Retina (tissue), 1 donor: ENCODE measurements at places on chromosomes 13 and 19.

- DNase-seq = no peak
Observed at GRCh38 chr13:42981853-42982252, 10.2 kb downstream of the EPSTI1 start.

DNA sequence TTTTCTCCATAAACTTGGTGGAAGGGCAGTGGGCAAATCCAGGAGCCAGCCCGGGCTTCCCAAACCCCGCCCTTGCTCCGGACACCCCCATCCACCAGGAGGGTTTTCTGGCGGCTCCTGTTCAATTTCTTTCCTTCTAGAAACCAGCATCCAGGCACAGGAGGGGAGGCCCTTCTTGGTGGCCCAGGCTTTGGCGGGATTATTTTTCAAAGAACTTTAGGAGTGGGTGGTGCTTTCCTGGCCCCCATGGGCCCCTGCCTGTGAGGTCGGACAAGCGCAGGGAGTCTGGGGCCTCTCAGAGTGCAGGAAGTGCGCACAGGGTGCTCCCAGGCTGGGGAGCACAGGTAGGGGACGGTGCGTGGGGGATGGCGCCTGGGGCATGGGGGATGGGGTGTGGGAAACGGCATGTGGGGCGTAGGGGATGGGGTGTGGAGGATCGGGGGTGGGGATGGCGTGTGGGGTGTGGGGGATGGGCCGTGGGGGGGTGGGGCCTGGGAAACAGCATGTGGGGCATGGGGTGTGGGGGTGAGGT, 396 bp downstream of the F7 start:
- DNase-seq = no peak

- DNase-seq = no peak
Observed at GRCh38 chr13:113083402-113084061, 22.1 kb upstream of the F7 start.

- no peak for DNase-seq
Observed at GRCh38 chr13:108985166-108985565, 355.8 kb downstream of the MYO16 start.

- DNase-seq = no peak
Observed at GRCh38 chr13:75959861-75960481, 323.8 kb downstream of the LMO7 start.

DNA sequence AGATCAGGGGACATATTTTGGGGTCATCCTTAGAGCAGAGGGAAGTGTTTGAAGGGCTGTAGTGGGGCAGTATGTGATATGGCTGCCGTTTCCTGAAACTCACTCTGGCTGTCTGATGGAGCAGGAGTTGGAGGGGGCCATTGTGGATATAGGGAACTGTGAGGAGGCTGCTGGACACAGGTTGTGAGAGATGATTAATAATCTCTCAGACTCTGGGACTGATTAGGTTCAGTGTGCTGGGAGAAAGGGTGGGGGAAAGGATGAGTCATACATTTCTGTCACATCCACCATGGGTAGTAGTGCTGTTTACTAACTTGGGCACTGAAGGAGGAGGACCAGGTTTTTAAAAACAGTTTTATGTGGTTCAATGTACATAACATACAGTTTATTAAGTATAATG, 4.8 kb downstream of the B3GLCT start:
- no peak for DNase-seq

DNA sequence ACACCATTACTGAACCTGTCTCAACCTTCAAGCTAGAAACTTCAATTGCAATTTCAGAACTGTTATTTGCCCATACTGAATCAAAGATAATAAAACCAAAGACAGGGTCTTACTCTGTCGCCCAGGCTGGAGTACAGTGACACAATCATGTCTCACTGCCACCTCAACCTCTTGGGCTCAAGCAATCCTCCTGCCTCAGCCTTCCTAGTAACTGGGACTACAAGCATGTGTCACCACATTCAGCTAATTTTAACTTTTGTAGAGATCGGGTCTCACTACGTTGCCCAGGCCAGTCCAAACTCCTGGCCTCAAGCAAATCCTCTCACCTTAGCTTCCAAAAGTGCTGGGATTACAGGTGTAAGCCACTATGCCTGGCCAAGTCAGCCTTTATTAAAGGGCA, 143.4 kb downstream of the DIAPH3 start:
- no peak for DNase-seq

GRCh38 chr19:52535771-52536447, 8.4 kb downstream of the ZNF808 start:
- DNase-seq = peak; percentile 78

GRCh38 chr19:31338069-31338776, 11.0 kb downstream of the TSHZ3 start:
- peak; percentile 81 for DNase-seq

GRCh38 chr19:31154021-31154420, 195.2 kb downstream of the TSHZ3 start:
- no peak for DNase-seq

DNA sequence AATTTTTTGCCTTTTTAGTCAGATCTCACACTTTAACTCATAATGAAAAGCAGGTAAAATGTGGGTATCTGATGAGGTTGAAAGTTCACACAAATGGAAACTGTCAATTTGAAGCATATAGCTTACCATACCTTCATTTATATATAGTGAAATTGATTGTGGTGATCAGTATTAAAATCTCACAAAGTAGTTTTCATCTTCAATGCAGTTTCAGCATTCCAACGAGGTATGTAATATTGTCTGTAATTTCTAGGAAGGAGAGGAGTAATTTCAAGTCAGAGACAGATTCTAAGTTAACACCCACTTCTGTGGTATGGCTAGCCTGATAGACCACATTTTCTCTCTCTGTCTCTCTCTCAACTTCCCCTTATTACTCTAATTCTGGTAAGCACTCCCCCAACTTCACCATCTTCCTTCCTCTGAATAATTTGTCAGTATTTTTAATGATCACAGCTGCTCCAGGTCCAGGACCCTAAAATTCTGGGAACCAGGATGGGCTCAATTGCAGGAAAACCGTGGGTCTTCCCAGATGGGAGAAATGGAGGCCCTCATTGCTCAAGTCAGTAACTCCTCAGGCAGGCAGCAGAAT, 455.7 kb downstream of the FGF9 start:
- DNase-seq = no peak

- no peak for DNase-seq
Observed at GRCh38 chr13:73664851-73665250, 469.4 kb downstream of the KLF12 start.

DNA sequence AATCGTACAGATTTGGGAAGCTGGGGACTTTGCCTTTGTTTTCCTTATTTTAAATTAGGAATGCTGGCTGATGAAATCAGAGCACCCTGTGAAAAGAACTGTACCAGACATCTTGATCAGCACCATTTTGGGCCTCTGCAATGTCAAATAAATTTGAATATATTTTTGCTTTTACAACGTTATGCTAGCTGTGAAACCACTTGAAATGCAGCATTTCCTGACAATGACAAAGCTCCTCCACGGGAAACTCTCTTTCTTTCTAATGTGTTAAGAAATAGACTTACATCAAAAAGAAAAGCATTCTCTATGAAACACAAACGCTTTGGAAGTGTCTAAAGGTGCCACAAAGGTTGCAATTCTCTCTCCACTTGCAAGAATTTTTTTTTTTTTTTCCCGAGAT, 47.1 kb upstream of the MAP3K10 start:
- no peak for DNase-seq

DNA sequence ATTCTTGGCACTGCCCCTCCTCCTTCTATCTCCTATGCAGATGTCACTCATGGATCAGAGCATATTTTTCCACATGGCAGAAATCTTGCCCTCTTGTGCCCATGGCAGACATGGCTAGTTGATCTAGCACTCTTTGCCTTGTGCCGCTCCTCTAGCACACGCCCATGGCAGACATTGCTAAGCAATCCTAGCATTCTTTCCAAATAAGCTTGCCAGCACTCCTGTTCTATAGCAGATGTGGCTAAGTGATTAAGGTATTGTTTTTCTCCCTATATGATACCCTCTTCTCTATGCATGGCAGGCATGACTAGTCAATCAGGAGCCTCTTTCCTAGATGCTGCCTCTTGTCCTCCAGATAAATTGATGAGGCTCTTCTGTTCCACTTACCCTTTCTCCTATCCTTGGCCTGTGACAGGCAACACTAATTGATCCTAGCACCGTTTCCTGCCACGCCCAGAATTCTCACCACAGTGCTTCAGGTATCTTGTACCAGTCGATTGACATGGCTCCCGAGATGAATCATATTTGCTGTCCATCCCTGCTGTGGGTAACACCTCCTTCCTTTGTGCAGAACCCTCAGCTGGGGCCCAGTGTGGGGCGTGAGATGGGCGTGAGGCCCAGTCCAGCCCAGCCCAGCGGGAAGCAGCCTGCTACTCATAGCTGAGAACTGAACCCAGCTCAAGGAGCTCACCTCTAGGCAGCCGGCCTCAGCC, 26.9 kb downstream of the TMED1 start:
- DNase-seq = no peak

GRCh38 chr13:51845574-51846318, 769 bp upstream of the TMEM272 start:
- DNase-seq = no peak

- no peak for DNase-seq
Observed at GRCh38 chr19:44955505-44956439, 592 bp downstream of the CLPTM1 start.

GRCh38 chr13:95391785-95392184, 90.5 kb upstream of the ABCC4 start:
- no peak for DNase-seq

GRCh38 chr19:51480590-51480989, 2.3 kb downstream of the CEACAM18 start:
- peak; percentile 34 for DNase-seq

- DNase-seq = no peak
Observed at GRCh38 chr13:38970380-38971051, 20.1 kb downstream of the STOML3 start.

DNA sequence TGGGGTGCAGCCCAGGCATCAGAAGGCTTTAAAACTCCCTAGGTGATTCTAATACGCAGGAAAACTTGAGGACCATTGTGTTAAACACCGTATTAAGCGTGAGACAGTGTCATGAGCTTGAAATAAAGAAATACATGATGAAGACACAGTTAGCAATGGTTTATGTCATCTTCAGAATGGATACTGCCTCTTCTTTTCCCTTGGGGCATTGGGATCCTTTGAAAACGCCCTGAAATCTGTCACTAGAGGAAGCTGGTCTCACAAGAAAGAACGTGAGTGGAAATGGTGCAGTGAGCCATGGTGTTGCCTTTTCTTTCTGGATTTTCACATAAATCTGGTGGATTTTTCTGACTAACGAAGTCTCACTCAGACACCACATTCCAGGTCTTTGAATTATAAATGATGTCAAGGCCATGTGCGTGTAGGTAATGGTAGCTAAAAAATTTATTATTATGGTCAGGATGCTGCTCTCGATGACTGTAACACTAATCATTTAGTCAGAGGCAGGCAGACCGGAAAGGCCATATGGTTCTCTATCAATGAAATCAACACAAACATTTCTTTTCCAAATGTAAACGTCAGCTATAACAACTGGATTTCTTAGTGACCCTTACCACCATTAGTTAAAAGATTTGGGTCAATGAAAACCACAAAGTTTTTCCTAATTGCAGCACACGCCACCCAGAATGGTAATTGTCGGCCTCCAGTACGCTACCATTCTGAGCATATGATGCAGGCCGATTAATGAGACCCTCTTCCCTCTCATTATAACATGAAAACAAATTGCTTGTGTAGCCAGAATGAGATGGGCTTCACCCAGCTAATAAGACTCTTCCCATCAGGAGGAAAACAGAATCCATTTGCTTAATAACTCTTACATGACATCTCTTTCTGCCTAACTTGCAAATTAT, 105.6 kb downstream of the SLC7A1 start:
- peak; percentile 58 for DNase-seq

- no peak for DNase-seq
Observed at GRCh38 chr13:51729866-51730553, 74.0 kb downstream of the DHRS12 start.

DNA sequence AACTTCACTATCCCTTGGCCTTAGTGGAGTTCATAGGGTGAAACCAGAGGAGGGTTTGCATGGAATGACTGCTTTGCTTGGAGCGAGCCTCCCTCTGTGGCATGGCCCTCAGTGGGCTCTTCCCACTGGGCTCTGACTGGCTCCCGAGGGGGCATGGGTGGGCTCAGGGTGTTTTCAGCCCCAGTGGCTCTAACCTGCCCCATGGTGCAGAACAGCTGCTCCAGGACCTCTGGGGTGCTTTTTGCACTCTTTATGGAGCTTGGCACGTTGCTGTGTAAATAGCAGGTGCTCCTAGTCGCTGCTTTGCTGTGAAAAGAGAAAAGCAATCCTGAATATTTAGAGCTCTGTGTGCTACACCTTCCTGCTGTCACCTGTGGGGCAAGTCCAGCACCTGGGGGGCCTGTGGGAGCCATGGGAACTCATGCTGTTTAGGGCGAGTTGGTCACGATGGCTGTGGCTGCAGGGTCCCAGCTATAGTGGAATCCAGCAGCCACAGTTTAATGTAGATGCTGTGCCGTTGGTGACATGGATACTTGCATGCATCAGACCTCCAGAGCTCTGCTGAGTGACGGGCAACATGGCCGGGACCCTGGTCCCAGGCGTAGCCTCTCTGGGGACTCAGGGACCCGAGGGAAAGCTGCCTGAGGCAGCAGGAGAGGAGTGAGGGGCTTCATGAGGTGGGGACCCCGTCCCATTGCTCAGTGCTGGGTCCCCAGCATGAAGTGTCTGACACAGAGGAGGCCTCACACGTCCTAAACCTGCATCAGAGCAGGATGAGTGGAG, 14.3 kb upstream of the MCF2L start:
- no peak for DNase-seq

DNA sequence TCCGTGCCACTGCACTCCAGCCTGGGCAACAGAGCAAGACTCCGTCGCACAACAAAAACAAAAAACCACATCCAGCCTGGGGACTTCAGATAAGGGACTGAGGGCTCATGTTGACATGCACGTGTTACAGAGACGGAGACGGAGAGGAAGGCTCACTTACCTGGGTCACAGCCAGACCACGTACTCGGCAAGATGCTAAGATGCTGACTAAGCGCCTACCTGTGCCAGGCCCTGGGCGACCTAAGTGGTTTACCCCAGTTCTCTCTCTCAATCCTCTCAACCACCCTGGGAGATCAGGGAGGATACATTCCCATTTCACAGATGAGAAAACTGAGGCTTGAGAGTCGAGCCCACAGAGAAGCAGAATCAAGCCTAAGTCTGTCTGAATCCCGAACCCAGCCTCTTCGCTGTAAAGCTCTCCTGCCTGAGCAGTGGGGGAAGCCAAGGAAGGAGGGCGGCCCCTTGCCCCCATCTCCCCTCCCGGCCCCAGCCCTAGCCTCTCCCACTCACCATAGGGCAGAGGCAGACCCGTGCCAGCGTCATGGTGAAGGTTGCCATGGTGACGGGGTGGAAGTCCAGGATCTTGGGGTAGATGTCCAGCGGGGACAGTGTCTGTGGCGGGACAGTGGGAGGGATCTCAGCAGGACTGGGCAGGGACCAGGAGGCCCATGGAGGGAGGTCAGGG, 13.5 kb downstream of the ERCC2 start:
- DNase-seq = no peak

- DNase-seq = peak; percentile 26
Observed at GRCh38 chr13:114074671-114075315, 57.6 kb downstream of the RASA3 start.

GRCh38 chr13:65594298-65594781, 1635.8 kb downstream of the PCDH9 start:
- DNase-seq = no peak

GRCh38 chr13:45416516-45417128, 1.6 kb downstream of the SLC25A30 start:
- DNase-seq = no peak
